Activated CD4-positive, alpha-beta T cell treated with anti-CD3 and anti-CD28 coated beads, Interleukin-2, amount 50 U/mL, for 16 hours (primary cell): ENCODE measurements at places on chromosomes 13 and 19.

GRCh38 chr19:51567583-51567982 lies 3.5 kb upstream of the ZNF175 start:
- no peak for DNase-seq

DNA sequence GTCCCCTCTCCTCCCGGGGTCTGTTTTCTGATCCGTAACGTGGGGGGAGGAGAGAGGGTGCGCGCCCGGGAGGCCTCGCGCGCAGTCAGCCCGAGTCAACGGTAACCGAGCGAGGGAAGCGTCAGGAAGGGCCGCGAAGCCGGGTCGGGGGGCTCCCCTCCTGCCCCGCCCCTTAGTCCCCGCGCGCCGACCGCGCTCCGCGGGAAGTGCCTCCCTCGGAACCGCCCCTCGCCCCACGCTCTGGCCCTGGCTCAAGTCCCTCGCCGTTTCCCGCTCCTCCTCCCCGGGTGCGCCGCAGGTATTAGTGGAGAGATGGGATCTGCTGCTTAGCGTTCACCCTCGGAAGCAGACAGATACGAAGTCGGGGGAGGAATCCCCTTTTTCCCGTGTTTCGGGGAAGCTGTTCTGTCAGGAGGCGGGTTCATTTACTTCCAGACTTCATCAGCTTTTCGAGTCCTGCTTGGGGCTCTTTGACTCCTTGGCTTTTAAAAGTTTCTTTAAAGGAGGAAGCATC lies 770 bp downstream of the HNRNPM start:
- DNase-seq = peak; percentile 40

DNA sequence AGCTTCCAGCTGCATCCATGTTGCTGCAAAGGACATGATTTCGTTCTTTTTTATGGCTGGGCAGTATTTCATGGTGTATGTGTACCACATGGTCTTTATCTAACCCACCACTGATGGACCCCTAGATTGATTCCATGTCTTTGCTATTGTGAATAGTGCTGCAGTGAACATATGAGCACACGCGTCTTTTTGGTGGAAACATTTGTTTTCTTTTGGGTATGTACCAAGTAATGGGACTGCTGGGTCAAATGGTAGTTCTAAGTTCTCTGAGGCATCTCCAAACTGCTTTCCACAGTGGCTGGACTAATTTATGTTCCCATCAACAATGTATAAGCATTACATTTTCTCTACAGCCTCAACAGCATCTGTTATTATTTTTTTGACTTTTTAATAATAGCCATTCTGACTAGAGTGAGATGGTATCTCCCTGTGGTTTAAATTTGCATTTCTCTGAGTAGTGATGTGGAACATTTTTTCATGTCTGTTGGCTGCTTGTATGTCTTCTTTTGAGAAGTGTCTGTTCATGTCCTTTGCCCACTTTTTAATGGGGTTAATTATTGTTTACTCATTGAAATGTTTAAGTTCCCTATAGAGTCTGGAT lies 6.8 kb upstream of the UBE2L5 start:
- no peak for DNase-seq

- no peak for DNase-seq
These were observed 43.0 kb upstream of the CSNK1A1L start for GRCh38 chr13:37148501-37148900.

DNA sequence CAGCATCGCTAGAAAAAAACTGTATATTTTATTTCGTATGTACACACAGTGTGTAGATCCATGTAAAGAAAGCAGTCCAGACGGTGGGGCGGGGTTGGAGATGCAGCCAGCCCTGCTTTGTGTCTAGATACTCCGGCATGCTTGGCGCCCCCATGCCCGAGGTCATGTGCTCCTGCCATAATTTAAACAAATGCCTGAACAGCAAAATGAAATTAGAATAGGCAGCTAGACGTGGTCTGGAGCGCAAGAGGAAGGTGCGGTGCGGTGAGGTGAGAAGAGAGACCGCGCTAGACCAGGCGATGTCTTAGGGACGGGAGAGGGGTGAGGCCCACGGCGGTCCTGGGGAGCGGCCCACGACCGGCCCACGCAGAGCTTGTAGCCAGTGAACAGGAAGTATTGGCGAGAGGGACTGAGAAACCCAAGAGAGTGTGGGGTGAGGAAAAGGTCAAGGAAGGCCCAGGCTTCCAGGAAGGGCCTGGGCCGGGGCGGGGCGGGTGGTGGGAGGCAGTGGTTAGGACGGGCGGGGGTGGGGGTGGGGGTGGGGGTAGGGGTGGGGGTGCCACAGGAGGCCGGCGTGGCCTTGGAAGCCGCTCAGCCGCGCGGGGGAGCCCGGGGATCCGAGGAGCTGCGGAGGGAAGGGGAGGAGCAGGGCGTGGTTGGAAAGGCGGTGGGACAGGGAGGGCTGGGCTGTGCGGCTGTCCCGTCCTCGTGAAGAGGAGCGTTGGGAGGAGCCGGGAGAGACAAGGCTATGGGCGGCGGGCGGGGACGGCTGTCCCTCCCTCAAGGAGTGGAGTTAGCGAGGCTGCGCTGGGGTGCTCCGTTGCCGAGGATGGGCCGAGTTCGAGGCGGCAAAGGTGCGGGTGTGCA lies 254.7 kb upstream of the SGCG start:
- no peak for DNase-seq

- DNase-seq = no peak
These were observed 1.5 kb downstream of the WASF3 start for GRCh38 chr13:26558987-26559386.

DNA sequence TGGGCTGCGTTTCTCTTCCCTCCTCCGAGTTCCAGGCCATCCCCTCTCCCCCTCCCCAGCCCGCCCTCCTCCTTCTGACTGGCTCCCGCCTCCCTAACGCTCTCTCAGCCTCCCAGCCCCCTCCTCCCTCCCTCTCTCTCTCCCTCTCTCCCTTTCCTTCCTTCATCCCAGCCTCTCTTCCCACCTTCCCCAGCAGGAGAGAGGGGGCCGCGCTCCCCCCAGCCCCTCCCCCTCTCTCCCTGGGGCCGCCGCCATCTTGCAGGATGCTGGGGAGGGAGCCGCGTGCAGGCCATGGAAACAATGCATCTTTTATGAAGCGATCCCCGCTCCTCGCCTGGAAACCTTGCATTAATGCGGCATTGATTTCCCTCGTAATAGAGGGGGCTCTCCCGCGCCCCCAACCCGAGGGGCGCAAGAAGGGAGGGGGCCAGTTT lies 42.6 kb upstream of the ADGRL1 start:
- no peak for DNase-seq

DNA sequence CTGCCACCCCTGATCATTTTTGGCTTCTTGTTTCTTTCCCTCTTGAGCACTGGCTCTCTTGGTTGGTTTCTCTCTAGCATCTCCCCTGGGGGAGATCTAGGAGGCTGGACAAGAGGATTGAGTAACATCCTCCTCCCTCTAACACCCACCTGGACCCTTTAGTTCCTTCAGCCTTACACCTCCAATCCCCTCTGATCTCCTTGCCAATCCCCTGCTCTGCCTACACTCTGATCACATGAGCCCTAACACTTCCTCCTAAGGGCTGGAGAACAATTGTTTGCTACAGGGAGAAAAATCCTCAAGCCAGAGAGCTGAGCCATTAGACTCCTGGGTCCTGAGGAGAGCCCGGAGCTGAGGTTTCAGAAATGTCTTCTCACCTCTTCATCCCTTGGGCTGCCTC lies 65.9 kb upstream of the ADGRL1 start:
- no peak for DNase-seq

DNA sequence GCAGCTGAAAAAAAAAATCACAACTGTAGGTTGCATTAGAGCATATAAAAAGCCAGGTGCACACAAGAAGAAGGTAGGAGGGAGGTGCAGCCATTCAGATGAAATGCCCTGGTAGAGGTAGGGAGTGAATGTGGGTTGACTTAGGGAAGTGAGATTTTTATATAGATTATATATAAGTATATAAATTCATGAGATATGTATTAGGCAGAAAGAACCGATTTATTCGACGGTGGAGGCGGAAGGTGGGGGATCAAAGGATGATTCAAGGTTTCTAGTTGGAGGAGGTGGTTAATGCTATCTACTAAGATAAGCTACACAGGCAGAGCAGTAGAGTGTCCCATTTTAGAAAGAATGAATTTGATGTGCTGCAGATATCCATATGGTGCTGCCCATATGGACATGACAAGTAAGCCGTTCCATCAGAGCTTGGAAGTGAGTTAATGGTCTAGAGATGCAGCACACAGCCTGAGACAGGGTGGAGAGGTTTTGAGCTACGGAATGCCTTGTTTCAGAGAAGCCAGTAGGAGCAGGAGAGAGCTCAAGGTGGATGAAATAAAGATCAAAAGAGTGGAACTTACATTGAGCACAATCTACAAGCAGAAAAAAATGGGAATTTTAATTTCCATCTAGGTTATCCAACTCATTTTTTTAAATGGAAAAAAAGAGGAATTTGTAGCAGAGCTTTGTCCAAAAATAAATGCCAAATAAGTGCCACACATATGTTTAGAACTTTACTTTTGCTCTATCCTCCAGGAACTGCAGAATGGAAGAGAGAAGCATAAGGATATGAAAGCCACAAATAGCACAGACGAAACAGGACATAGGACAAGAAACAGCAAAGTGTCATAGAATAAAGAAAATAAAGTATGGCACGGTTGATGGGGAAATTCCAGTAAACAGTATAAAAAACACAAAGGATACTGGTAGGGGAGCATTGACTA lies 177.3 kb downstream of the PCDH9 start:
- DNase-seq = no peak

DNA sequence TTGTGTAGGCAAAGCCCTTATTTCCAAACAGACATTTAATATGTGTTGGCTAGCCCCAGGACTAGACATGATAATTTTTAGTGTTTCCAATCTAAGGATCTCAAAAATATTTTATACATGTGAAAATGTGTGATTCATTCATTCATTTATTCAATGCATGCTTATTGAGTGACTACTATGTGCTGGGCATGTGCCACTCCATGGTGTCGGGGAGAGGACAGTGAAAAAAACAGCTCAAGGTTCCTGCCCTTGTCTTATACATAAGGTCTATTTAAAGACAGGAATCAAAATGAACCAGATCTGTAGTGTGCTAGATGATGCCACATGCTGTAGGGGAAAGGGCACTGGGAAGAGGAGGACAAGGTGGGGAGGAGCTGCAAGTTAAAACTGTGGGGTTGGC lies 36.5 kb downstream of the GJA3 start:
- no peak for DNase-seq

- no peak for DNase-seq
These were observed 29.1 kb downstream of the CEBPG start for GRCh38 chr19:33402421-33403220.

DNA sequence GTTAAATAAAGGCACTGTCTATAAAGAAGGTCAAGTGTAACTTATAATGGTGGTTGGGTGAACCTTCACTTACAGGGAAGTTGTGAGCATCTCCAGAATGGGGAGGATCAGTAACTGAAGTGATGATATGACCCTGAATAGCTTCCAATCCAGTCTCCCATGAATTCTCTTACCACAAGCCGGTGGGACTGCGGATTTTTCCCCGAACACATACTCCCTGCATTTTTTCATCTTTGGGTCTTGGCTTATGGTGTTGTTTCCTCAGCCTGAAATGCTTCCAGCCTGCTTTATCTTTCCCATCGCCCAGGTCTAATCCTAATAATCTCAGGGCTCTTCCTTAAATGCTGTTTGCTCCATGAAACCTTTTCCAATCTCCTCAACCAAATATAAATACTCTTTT lies 2.0 kb upstream of the CSNK1A1L start:
- DNase-seq = no peak

DNA sequence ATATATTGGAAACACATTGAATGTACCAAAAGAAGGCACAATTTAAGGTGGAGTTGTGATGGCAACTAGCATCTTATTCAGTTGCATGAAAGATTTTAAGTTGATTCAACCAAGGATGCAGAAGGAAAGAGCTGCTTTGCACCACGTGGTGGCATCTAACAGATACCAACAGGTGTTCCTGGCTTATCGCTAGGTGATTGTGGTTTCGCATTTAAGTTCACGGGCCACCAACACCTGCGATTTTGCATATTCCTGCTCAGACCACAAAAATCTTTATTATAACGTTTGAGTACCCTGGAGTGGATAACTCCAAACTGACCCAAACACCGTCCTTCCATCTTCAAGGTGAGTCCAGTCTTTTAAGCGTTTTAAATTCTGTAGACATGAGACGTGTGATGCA lies 45.3 kb downstream of the RGCC start:
- DNase-seq = no peak

DNA sequence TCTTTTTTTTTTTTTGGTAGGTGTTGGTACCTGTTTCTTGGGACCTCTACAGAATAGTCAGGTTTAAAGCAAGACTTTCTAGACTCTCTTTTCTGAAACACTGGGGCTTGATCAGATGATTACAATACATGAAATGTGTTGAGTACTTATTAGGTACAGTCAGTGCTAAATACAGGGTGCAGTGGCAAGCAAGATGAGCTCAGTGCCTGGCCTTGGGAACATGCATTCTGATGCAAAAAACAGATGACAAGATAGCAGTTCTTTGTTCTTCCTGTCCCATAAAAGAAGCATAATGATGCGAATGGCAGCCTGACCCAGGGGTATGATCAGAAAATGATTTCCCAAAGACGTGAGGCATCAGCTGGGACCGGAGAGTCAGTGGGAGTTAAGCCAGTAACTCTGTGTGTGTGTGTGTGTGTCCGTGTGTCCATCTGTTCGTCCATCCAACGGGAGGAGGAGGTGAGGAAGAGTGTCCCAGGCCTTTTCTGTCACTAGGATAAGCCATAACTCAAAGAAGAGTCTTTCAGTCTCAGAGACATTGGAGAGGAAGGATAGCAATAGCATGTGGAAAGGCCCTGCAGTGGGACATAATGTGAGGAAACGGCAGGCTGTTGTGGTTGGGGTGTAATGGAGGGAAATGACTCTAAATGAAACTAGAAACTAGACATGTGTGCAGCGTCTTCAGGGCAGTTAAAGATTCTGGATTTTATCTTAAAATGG lies 32.2 kb downstream of the SLAIN1 start:
- peak; percentile 84 for DNase-seq

DNA sequence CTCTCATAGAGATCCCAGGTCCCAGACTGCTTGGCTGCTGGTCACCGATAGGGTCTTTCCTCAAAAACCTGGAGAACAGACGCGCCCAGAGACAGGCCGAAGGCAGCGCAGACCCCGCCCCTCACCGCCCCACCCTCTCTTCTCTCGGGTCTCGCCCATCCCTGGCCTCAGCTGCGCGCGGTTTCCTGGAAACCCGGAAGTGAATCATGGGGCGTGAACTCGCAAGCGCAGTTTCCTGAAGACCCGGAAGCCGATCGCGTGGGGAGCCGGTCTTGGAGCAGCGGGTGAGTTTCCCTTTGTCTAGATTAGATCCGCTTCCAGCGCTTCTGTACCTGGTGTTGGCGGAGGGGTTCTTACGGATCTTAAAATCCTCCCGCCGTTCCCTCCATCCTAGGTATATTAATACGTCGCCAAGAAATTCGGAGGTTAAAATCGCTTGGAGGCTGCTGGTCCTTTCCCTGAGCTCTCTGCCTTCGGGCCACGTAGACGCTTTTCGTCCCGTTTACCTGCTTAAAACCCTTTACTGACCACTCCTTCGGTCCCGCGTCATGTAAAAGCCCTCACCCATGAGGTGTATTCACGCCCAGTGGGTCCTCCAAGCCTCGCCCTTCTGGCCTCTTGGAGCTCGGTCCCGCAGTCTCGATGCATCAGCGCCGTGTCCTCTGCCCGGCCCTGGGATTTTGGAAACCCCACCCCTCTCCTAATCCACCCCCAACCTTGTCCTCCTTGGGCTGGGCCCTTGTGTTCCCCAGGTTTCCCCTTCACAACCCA lies at the start of gene ZNF578:
TSS of gene ZNF578 (plus strand) at position 230 of the 771 bp plus-strand sequence. CDS start 48,293 bp downstream, outside the sequence.
- DNase-seq = peak; percentile 45

- no peak for DNase-seq
These were observed 67.3 kb downstream of the EFNB2 start for GRCh38 chr13:106468207-106468606.
